GM12864 (cell line): ENCODE measurements at places on chromosomes 12 and 14.

GRCh38 chr14:38745861-38746260, 357.2 kb downstream of the SEC23A start:
- no peak for DNase-seq

- DNase-seq: no peak
Observed at GRCh38 chr12:44531320-44531971, 344.7 kb downstream of the NELL2 start.

GRCh38 chr12:6341417-6342139, at the start of gene TNFRSF1A:
TNFRSF1A (minus strand) TSS chr12:6342076; CDS start chr12:6341814, 262 bp downstream.
- DNase-seq: no peak

- no peak for DNase-seq
Observed at GRCh38 chr12:131063413-131063812, 109.7 kb downstream of the ADGRD1 start.

GRCh38 chr14:74488786-74489397, 4.2 kb downstream of the NPC2 start:
- no peak for DNase-seq

DNA sequence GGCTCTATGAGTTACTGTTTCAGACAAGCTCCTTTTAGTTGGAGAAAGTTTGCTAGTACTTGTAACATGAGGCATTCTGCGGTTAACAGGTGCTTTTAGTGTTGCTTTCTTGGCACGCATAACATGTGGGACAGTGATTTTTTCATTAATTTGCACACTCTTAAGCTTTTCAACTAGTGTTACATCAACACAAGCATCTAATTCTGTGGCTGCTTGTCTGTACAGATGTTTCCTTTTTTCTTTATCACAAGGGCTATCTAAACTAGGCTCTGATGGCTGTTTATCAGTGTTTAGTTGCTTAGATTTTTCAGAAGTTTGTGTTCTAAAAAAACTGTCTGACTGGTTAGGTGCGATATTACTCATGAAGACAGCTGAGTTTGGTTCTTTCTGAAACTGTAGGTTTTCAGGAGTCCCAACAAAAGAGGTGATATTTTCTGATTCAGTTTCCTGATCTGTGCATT, 120.1 kb downstream of the RALGAPA1 start:
- peak; percentile 18 for DNase-seq

DNA sequence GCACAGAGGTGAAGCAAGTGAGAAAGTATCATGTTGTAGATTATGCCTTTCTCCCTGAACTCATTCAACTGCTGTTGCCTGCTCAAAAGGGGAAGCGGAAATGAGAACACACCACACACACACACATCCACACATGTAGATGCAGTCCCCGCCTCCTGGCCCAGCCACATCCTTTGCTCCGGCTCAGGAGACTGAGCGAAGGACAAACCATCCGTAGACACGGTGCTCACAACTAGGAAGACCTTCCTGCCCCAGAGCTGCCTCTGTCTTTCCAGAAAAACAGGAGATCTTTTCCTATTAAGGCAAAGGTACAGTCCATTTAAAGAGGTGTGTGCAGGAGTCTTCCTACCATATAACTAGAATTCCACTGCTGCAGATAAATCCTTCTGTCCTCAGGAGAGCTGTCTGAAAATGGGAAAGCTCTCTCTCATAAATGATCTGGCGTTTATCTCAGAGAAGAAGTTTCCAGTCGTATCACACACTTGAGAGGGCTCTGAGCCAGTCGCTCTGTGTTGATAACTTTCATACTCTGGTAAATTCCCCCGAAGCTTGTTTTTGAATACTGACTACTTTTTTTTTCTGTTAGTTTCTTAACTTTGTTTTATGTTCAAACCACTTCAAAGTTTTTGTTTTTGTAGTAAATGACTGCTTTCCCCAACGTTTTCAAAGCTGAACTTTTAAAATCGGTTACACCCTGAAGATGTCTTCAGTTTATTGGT, at the start of gene TESPA1:
Gene TESPA1, minus strand, starts transcription at position 105 of the 719 bp plus-strand sequence. CDS start 10,200 bp downstream, outside the sequence.
- DNase-seq: peak; percentile 90

- no peak for DNase-seq
Observed at GRCh38 chr12:111409403-111409779, 3.7 kb downstream of the SH2B3 start.

GRCh38 chr12:95114766-95115405, 41.5 kb upstream of the NR2C1 start:
- no peak for DNase-seq

DNA sequence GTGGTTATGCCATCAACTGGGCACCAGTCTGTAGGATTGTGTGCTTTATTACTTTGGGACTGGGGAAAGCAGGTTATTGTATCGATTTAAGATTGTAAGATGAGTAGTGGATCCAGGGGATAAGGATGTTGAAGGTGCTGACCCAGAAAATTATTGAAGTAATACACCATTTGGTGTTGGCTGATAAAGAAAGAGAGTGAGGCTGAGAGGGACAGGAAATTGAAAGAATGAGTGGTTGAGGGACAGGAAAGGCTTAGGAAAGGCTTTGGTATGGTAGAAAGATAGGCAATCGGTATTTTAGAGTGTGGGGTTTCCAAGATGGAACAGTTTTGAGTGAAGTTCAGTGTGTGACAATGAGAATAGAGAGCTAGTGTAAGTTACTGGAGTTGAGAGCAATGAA, 12.3 kb downstream of the PPHLN1 start:
- no peak for DNase-seq

- DNase-seq: no peak
Observed at GRCh38 chr12:106332536-106332935, 25.0 kb upstream of the POLR3B start.

- DNase-seq: no peak
Observed at GRCh38 chr12:47190271-47190750, 110.6 kb upstream of the AMIGO2 start.

DNA sequence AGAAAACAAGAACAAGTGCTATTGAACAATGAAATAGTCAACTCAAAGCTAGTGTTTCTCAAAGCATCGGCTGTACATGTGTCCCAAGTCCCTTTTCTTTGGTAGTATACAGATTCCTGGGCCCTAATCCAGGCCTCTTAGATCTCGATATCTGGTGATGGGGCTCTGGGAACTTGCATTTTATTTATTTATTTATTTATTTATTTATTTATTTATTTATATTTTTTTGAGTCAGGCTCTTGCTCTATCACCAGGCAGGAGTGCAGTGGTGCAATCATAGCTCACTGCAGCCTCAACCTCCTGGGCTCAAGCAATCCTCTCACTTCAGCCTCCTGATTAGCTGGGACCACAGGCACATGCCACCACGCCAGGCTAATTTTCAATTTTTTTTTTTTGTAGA, 17.1 kb downstream of the SYNDIG1L start:
- DNase-seq: no peak

DNA sequence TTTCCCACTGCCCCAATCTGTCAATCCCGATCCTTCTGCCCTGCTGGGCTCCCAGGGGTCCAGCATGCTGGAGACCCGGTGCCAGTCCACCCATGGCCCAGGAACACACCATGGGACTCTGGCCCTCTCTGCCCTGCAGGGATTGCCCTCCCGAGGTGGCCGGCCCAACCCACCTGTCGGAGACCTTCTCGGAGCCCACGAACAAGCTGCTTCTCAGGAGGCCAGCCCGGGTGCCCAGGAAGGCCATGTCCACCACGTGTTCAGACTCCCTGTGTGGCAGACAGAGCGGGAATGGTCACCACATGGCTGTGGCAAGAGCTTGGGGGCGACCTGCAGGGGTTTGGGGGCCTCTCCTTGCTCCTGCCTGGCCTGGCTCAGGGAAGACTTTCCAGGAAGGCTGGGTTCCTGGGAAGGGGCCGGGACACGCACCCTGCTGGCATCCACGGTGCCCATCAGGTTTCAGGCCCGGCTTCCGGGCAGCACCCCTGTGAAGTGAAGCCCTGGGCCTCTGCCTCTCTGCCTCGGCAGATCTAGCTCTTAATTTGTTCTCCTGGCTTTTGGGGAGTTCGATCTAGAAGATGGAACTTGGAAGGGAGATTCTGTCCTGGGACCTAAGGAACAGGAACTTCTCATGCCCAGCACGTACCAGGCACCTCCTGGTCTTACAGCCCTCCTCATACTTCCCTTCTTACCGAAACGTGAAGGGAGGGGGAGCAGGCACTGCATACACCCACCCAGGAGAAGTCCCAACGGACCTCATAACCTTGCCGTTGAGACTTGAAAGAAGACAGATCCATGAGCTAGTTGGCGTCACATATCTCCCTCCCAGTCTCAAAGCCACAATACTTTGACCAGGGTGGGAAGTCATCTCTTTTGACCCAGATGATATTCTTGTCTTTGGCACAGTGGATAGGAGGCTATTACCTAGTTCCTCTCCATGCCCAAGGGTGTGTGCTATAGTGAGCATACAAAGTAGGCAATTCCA, 26.3 kb downstream of the LRTM2 start:
- no peak for DNase-seq

DNA sequence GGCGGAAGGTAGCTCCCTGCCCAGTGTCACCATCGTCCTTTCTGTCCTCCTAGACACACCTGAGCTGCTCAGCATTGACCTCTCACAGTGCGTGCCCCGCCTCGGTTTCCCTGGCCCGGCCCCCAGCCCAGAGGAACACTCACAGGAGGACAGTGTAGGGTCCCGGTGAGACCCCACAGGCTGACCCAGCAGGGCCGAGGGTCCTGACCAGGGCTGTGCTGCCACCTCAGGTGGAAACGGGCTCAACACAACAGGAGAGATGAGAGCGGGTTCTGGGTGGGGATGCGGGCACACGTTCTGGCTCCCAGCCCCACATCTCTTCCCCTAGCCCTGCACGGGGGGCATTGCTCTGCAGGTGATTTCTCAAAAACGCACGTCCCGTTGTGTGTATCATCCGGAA, 98.1 kb downstream of the PIWIL1 start:
- DNase-seq: no peak

GRCh38 chr14:51529736-51530135, 122.0 kb upstream of the FRMD6 start:
- no peak for DNase-seq

DNA sequence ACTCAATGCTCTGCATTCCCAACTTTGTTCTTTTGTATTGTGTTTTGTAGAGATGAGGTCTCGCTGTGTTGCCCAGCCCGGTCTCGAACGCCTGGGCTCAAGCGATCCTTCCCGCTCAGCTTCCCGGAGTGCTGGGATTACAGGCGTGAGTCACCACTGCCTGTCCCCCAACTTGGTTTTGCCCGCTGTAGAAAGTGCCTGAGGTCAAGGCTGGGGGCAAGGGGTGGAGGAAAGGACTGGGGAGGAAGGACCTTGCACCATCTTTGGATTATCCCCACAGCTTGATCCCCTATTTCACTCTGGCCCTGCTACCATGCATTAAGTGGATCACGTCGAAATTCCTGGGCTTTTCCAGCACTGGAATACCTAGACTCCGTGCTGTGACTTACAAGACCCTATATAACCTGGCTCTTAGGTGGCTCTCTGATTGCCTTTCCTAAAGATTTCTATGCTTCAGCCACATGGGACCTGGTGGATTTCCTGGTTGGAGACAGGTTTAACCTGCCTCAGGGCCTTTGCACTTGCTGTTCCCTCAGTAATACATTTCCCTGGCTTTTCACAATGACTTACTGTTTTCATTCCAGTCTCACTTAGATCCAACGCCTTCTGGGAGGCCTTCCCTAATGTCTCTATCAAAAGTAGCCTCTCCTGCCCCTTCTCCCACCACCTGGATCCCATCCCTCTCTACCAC, 608 bp upstream of the PIANP start:
- DNase-seq: no peak

DNA sequence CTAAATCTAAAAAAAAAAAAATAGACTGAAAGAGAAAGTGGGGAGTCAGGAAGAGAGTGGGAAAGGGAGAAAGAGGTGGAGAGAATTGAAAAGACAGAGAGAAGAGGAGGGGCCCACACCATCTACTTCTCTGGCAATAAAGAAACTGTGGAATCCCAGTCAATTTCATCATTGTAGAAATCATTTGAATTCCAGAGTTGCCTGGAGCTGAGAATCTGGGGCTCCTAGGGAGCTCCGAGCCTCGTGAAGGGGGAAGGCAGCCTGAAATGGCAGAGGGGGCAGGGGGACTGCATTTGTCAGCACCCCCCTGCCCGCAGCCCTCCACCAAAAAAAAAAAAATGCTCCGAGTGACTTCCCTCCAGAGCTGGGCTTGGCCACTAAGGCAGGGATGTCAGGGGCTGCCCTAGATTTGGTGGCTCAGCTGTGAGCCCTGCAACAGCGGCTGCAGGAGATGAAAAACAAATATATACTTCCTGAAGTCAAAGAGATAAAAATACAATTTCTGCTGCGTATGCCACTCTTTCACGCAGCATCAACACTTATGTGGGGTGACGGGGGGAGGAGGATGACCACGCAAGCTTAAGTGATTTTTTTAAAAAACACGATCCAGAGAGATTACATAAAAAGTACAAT, 80.5 kb downstream of the BCL11B start:
- no peak for DNase-seq

DNA sequence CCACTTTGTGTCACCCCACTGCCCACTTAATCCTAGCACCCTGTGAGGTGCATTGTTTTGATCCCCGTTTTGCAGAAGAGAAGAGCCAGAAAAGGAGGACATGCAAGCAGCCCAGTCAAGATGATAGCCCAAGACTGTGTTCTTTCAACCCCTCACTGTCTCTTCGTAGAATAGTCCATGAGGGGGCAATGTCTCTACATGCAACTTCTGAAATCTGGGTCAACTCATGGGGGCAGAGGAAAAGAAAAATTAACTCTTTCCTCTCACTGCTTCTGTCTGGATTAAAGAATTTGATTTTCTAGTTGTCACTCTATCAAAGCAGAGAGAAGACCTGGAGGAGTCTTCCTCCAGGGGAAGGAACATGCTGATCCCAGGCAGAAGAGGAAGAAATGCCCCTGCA, 229.6 kb upstream of the NOS1 start:
- DNase-seq: no peak

- peak; percentile 19 for DNase-seq
Observed at GRCh38 chr14:54175298-54175942, 218.8 kb upstream of the BMP4 start.

DNA sequence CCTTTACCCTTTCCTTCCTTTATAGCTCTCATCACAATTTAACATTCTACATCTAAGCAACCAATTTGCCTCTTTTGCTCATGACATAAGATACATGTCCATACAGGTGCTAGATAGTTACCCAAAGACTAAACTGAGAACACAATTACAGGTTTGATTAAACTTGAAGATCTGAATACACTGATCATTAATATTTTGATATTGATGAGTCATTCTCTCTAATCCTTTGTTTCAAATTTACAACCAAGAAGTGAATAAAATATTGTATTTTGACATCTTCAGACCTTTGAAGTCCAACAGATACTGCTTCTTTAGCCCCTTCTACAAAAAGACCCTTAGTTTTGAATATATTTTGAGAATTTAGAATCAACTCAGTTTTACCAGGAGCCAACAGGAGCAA, 2.6 kb downstream of the NAP1L1 start:
- no peak for DNase-seq

- no peak for DNase-seq
Observed at GRCh38 chr14:95760596-95760995, 46.7 kb upstream of the TCL1A start.

DNA sequence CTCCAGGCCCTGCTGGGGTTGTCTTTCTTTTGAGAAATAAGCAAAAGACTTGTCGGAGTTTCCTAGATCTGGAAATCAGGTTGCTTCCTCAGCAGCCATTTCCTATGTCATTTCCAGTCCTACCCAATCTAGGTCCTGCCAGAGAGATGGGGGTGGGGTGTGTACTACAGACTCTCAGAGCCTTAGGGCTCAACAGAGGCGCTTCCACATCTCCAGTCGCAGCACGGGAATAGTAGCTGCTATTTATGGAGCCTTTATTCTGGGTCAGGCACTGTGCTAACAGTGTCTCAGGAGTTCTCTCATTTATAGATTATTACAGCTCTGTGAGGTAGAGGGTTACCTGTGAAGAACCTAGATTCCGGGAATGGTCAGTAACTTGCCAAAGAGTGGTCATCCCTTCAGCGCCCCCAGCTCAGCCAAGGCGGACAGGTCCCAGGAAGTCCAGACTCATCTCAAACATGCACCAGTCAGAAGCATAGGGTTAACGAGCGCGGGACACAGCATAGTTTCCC, 21.9 kb downstream of the DHRS2 start:
- DNase-seq: no peak

- DNase-seq: peak; percentile 18
Observed at GRCh38 chr14:67571275-67571990, 28.6 kb downstream of the PIGH start.
